A549 treated with CpdA at 1 μM for 4 hours (cell line): ENCODE measurements at places on chromosomes 13 and 19. TPM values are rescaled to one million over a fixed set of nuclear protein-coding genes. Genes with fewer than 3 reads are reported as not detected.

The ZNF534 gene
- not detected in 5 replicates for total RNA-seq

The METTL21C gene
- total RNA-seq, result not detected in 5 replicates

The GPR4 gene
- total RNA-seq, result 0.13 to 0.38 TPM (median 0.22 TPM) in 5 replicates

The ZNF808 gene
- 0.03 to 0.65 TPM (median 0.17 TPM) in 4 of 5 replicates, not detected in the other for total RNA-seq

The RPS5 gene
- 2,117 to 2,734 TPM (median 2,532 TPM) in 5 replicates for total RNA-seq

The EID2B gene
- total RNA-seq, result 5.9 to 9.3 TPM (median 7.5 TPM) in 5 replicates

The NMRK2 gene
- not detected in 5 replicates for total RNA-seq

The RAB3A gene
- total RNA-seq, result 0.63 to 1.1 TPM (median 0.78 TPM) in 5 replicates

The SLC6A16 gene
- total RNA-seq, result 1.0 to 1.3 TPM (median 1.1 TPM) in 5 replicates

The CRTC1 gene
- total RNA-seq, result 3.9 to 5.7 TPM (median 4.5 TPM) in 5 replicates

The ACP5 gene
- 0.10 to 0.33 TPM (median 0.24 TPM) in 4 of 5 replicates, not detected in the other for total RNA-seq

The DNAAF3 gene
- total RNA-seq, result 5.2 to 7.2 TPM (median 6.9 TPM) in 5 replicates

The ZNF709 gene
- total RNA-seq, result 0.04 TPM in 1 of 5 replicates, not detected in the others

The AMH gene
- total RNA-seq, result 10.6 to 22.6 TPM (median 18.9 TPM) in 5 replicates

The ZNF480 gene
- total RNA-seq, result 7.5 to 20.9 TPM (median 18.0 TPM) in 5 replicates

The WDR87 gene
- total RNA-seq, result not detected in 5 replicates

The DAND5 gene
- total RNA-seq, result 0.09 to 0.16 TPM in 2 of 5 replicates, not detected in the others

The ZNF134 gene
- 7.1 to 9.5 TPM (median 8.0 TPM) in 5 replicates for total RNA-seq

The ZNF649 gene
- total RNA-seq, result 0.13 to 0.45 TPM (median 0.20 TPM) in 5 replicates

The TEX101 gene
- total RNA-seq, result not detected in 5 replicates

The MRI1 gene
- 11.2 to 16.6 TPM (median 14.2 TPM) in 5 replicates for total RNA-seq

The TNPO2 gene
- total RNA-seq, result 26.5 to 38.1 TPM (median 34.8 TPM) in 5 replicates

The ATCAY gene
- 0.05 to 0.12 TPM (median 0.11 TPM) in 4 of 5 replicates, not detected in the other for total RNA-seq
